NB4 (cell line): ENCODE measurements at places on chromosomes 1 and 21.

DNA sequence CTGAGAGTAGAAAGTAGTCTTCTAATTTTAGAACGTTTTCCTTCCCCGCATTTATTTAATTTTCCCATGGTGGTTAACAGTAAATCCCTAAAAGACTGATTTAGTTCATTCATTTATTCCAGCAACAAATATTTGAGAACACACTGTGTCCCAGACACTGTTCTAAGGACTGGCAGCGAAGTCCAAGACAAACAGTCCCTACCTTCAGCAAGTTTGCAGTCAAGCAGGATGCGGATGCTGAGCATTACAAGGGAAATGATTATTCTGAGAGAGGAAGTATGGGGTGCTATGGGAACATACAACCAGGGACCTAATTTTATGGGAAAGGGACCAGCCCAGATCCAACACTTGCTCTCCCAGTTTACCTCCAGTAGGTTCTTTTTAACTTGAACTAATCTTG is 1.2 kb upstream of the C1orf74 start:
- no peak for DNase-seq

- no peak for DNase-seq
Measured at GRCh38 chr1:87299661-87300060, 29.0 kb upstream of the LMO4 start.

- no peak for DNase-seq
Measured at GRCh38 chr21:16055014-16055413, 325.2 kb downstream of the USP25 start.

DNA sequence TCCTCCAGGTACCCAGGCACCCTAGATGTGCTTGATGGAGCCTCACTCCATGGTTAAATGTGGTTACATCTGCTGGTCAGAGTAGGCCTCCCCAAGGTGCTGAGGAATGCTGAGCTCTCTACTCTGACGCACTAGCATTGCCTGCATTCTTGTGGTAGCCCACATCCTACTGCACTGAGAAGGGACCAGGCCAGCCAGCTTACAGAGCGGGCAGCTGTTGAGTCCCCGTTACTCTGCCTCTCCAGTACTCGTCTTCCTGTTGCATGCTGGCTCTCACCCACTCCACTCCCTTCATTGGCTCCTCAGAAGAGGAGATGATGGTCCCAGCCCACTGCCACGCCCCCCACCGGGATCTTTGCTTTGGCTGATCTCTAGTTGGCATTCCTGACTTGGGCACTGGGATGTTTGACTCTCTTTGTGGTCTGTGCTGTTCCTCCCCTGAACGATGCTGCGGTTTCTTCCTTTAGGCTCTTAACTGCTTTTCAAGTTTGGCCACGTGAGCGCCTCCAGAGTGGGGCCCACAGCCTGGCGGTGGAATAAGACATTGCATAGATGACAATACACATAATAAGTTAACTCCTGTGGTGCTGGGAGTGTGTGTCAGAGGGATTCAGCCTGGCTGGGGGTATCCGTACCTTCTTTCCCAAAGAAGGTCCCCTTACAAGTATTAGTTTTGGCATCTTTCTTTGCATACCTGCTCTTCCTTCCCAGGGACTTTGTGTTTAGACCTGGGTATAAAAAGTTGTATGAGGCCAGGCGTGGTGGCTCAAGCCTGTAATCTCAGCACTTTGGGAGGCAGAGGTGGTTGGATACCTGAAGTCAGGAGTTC is 18.6 kb downstream of the AZIN2 start:
- DNase-seq, result peak; percentile 98

DNA sequence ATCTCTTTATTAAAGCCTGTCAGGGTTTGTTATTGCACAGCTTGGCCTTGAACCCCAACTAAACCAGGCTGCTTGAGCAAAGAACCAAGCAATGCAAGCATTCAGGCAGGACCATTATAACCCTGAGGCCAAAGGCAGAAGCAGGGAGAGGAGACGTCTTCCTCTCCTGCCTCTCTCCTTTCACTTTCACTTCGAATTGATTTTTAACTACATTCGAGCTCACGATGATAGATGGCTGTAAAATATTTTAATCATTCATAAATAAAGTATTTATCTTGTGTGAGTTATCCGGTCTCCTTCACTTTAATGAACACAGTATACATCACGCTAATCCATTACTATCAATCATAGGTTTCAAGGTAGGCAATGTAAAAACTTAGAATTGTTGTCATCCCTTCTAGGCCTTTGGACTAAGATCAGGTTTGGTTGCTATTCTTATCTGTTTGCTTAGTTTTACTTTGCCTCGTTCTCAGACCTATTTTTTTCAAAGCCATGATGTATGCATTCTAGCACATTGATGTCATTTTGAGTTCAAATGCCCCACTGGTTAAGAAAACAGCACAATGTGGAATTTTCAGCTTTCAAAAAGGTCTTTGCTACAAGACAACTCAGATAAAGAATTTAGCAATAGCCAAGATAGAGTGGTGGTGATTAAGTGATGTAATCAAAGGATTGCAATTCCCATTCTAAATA is 480.2 kb upstream of the RUNX1 start:
- peak; percentile 45 for DNase-seq

DNA sequence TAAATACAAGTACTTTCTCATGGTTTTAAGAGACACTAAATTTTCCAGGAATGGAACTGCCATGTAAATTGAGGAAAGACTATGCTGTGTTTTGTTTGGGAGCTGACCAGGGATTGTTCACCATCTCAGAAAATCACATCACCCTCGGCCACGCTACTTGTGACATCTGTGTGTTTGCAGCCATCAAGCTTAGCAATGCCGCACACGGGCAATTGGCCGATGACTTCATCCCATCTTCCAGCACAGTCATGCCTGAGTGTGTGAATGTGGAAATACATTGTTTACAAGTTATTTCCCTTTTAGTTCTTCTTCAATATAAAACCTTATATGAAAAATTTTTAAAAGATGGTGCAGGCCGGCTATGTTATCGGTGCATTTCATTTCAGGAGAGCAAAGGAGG is 121.6 kb downstream of the GLIS1 start:
- no peak for DNase-seq

DNA sequence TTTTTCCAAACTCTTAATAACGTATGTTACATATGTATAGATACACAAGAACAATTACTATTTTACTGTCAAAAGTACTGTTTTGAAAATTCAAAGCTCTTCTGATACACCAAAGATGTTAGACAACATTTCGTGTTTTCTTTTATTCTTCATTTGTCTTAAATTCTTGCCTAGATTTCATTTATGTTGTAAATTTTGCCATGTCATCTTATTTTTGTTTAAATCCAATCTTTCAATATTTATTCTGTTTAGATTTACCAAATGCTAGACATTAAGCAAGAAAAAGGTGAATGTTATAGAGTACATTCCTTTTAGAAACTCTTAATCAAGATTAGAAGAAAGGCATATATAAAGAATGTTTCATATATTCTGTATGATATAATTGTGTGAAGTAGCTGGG is 876.9 kb downstream of the KCNT2 start:
- no peak for DNase-seq

- DNase-seq, result no peak
Measured at GRCh38 chr1:101260556-101261350, 23.9 kb downstream of the S1PR1 start.

GRCh38 chr1:7991504-7992440 is 30.3 kb downstream of the PARK7 start:
- no peak for DNase-seq
